ENCODE measurements at places on chromosomes 12 and 14.

GRCh38 chr12:1046727-1047126, 55.7 kb downstream of the ERC1 start:
- no peak for DNase-seq

GRCh38 chr12:54393207-54393609, 8.7 kb upstream of the ZNF385A start:
- no peak for DNase-seq

- DNase-seq = peak; percentile 89
These were observed 25.2 kb upstream of the KRT78 start for GRCh38 chr12:52873832-52874572.

DNA sequence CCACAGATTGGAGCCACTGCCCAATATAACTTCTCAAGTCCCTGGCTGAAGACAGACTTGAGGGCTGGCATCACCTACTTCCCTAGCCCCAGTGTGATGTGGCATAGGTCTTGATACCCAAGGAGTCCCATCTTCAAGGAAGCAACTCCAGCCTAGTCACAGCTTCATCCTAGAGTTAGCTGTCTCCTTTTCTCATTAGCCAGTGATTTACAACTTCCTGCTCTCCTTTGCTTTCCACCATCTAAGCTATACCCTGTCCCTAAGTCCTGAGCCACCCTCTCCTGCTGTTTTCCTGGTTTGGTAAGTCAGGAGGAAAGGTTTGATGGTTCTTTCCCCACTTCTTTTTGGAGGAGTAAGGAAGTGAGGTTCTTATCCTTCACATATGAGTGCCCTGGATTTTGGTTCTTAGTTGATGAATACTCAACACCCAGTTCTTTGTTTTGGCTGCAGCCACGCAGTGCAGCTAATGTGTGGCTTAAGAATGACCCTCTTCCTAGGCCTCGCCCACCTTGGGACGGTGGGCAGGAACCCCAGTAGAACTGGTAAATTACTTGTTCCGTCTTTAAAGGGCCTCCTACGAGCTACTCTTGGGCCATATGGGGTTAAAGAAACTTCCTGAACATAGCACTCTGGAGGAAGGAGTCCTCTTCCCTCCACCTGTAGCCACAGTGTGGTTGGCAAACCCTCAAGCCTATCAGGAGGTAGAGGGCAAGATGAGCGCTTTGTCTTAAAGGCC, 3.9 kb upstream of the GPX2 start:
- DNase-seq = no peak

DNA sequence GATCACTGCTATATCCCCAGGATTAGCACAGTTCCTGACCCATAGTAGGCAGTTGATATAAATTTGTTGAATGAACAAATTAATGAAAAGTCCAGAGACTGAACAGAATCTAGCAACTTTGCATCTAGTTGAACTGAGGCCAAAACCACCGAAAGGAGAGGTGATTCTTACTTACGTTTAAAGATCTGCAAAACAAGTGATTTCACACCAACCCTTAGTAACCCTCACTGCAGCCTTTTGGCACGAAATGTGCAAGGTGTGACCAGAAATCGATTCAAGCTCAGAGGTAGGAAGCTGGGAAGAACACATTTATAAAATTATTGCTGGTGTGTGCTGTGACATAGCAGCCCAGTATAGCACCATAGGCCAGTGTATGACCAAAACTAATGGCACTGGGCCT, 70.8 kb downstream of the SUDS3 start:
- DNase-seq = no peak

- DNase-seq = no peak
These were observed 24.7 kb downstream of the INSM2 start for GRCh38 chr14:35558680-35559079.

DNA sequence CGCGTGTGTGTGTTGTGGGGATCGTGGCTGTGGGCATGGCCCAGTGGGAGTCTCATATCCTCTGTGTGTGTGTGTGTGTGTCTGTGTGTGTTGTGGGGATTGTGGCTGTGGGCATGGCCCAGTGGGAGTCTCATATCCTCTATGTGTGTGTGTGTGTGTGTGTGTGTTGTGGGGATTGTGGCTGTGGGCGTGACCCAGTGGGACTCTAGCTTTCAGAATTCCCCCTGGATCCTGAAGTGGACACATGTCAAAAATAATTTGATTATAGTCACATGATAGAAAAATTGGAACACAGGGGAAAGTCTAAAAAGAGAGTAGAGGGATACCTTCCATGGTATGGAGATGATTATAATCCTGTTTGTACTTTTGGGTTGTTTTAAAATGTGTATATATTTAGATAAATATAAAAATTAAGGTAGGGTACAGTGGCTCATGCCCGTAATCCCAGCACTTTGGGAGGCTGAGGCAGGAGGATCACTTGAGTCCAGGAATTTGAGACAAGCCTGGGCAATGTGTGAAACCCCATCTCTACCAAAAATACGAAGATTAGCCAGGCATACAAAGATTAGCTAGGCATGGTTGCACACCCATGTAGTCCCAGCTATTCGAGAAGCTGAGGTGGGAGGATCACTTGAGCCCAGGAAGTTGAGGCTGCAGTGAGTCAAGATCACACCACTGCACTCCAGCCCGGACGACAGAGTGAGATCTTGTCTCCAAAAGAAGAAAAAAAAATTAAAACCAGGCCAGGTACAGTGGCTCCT, 11.0 kb downstream of the PAPLN start:
- no peak for DNase-seq

DNA sequence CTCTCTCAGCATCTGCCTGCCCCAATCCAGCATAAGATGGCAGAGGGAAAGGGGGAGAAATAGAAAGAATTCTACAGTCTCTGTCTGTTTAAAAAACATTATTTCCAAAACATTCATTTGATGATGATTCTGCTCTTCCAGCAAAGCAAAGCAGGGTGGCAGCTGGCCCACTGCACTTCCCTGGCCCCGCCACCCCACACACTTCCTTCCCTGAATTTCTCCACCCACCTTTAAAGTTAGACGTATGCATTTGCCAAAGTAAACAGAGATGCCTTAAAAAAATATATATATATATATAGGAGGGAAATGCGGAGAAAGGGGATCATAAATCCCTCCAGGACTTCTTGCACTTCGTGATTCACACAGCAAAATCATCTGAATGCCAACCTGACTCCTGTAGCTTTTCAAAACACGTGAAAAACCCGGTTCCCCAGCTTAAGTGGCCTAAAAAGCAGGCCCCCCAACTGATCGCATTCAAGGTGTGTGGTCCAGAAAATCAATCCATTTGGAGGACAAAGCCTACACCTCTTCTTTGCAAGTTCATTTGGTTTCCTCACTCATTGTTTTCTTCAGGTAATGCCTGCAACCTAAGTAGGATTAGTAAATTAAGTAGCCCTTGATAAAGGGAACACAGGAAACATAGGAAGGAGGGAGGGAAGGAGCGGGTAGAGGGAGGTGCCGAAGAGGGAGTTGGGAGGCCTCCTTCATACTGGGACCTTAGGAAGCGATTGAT, 68.8 kb downstream of the LLPH start:
- no peak for DNase-seq

GRCh38 chr12:94182986-94183707, 34.8 kb downstream of the PLXNC1 start:
- no peak for DNase-seq

DNA sequence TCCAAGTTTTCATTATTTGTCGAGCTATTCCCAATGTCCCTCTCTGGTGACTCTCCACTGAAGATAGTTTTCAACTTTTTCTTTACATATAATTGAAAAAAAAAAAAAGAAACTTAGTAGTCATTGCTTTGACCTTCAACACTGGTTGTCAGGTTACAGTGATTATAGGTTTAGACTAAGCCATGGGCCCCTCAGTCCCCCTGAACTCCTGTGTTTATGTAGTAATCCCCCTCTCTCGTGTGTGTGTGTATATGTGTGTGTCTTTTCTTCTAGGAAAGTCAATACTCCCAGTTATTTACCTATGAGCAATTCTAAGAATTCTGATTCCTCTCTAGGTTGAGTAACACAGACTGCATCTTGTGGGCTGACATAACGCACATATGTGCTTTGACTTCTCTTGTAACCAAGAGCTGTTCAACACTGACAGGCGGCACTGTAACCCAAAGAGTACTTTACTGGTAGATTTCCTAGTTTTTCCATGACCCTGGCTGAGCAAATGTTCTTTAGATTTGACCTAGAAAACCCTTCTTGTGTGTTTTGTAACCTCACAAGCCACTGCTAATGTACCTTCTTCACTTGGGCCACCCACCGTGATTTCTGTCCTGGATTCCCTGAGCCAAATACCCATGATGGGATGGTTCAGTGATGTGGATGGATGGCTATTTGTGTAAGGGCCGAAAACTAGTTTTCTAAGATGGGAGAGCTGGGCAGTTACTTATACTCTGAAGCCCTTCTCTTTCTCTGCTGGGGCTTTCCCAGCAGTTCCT, 15.0 kb upstream of the MANSC4 start:
- no peak for DNase-seq

DNA sequence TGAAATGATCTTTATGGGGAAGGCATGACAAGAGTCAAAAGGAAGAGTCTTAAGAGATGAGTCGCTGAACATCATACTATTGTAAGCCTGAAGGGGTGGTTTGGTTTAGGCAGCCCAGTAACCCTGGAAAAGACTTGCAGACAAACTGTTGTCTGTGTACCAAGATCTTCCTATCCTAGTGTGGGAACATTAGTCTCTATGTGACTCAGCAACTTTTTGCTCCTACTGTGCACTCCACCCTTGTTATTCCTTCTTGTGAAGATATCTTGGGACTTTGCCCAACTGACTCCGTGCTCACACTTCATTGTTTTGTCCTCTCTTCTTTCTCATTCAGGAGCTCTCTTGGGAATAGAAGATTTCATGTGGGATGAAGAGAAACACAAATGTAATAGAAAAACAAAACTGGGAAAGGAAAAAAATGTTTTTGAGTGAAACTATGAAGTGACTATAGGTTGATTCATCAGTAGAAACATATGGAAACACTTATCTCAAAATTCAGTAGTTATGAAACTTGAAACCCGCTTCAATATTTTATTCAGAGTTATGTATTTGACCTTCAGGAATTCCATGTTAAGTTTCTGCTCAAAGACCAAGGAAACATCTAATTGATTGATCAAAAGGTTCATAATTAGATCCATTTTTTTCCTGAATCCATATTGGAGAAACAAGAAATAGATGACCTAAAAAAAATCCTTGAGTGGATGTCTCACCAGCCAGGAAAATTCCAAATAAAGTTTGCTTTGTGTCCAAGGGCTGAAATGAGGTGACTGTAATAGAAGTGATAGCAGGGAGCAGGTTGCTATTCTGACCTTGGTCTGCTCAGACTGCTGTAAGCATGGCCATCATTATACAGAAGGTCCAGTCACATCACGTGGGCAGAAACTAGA, 67.2 kb downstream of the BTG1 start:
- peak; percentile 100 for DNase-seq

DNA sequence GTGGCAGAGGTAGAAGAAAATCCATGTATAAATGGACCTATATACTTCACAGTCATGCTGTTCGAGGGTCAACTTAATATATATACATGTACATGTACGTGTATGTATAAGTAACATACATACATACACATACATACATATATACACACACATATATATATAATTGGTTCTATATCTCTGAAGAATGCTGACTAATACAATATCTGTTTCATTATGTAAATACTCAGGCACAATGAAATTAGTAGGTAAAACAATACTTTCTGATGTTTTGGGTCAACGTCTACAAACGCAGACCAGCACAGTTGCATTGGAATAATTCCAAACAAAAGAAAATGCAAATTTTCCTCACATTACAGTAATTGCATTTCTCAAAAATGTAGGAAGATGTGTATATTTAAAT, 202.7 kb upstream of the DAAM1 start:
- DNase-seq = no peak

DNA sequence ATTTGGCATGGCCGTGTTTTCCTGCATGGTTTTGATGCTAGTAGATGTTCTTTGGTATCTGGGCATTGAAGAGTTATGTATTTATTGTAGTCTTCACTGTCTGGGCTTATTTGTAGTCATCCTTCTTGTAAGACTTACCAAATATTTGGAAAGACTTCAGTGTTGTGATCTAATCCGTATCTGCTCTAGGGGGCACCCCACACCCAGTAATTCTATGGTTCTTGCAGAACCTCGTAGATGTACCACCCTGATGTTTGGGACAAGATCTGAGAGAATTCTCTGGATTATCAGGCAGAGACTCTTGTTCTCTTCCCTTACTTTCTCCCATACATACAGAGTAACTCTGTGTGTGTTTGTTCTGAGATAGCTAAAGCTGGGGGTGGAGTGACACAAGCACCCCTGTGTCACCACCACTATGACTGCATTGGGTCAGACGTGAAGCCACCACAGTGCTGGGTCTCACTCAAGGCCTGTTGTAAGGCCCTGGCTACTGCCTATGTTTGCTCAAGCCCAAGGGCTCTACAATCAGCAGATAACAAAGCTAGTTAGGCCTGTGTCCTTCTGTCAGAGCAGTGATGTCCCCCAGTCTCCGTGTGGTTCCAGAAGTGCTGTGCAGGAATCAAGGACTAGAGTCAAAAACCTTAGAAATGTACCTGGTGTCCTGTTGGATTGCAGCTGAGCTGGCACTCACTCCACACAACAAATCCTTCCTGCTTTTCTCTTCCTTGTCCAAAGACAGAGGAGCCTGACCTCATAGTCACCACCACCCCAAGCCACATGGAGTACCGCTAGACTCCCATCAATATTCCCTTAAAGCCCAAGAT, 9.6 kb downstream of the RDH16 start:
- DNase-seq = no peak

GRCh38 chr12:124359671-124360581, 65.0 kb downstream of the RFLNA start:
- peak; percentile 22 for DNase-seq

DNA sequence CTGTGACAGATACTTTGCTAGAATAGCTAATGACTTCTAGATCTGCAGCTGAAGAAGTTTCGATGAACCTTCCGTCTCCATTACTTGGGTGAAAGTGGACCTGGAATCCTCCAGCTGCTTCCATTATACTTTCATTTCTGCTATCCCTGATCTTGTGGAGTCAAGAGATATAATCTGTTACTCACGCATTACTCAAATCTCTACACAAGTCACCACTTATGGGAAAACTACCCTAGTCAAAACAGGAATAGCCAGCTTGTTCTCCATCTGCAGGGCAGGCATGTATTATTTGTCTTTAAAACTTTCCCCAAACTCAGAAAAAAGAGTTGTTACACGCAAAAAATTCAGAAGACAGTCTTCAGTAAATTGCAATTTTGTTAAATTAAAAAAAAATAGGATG, 2.8 kb upstream of the KTN1 start:
- no peak for DNase-seq

- peak; percentile 40 for DNase-seq
These were observed 33.2 kb upstream of the GALNT16 start for GRCh38 chr14:69226736-69227135.

GRCh38 chr14:22547313-22547947, 41.6 kb downstream of the DAD1 start:
- DNase-seq = peak; percentile 45

- no peak for DNase-seq
These were observed 1.4 kb downstream of the CHPT1 start for GRCh38 chr12:101698800-101699347.

DNA sequence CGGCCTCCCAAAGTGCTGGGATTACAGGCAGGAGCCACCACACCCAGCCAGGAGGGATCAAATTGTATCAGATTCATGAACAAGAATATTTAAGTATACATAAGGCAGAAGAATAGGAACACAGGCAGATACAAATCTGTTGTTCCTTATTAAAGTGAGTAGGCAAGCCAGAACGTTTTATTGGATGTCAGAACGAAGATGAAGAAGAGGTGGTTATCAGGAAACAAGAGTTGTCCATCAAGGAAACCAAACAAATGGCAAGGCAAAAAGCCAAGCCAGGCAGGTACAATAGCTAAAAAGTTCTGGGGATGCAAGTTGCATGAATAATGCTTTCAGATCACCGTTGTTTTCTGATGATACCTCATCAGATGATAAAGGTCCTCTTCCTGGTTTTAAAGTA, 31.1 kb upstream of the BAZ1A start:
- DNase-seq = no peak

GRCh38 chr14:58763210-58763609, 125.4 kb downstream of the DACT1 start:
- DNase-seq = no peak
